ENCODE measurements at places on chromosomes 4 and X.

DNA sequence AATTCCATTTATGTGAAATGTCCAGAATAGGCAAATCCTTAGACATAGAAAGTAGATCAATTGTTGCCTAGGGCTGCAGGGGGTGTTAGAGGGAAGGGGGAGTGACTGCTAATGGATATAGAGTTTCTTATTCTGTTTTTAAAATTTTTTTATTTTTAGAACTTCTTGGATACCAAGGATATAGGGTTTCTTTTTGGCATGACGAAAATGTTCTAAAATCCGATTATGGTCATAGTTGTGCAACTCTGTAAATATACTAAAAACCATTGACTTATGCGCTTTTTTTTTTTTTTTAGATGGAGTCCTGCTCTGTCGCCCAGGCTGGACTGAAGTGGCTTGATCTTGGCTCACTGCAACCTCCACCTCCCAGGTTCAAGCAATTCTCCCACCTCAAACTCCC, 125.2 kb upstream of the USP9X start:
- no peak for DNase-seq

DNA sequence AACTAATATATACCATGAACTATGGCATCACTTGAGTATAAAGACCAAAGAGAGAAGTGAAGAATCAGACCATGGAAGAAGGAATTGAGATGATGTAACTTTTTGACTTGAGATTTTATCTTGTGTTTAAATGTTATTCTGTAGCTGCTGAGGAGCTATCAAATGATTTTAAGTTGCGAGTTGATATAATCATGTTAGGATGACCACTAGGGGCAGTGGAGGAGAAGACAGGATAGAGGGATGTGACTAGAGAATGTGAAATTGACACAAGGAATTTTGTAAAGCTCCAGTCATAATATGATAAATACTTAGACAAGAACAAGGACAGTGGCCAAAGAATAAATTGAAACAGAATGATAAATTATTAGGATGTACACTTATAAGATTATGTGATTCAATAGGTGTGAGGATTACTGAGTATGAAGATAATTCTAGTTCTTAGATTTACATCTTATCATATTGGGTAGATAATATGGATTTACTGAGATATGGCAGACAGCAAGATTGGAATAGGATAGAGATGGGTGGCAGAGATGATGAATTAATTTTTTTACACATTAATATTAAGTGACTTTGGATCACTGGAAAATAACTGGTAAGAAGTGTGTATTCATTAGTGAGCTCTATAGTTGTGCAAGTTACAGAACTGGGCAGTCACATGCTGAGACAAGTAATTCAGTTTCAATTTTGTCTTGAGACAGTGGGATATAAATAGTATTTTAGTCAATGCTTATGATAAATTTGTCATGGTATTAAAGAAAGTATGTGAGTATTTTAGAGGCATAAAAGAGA, 816.0 kb upstream of the PCDH10 start:
- DNase-seq, result no peak

DNA sequence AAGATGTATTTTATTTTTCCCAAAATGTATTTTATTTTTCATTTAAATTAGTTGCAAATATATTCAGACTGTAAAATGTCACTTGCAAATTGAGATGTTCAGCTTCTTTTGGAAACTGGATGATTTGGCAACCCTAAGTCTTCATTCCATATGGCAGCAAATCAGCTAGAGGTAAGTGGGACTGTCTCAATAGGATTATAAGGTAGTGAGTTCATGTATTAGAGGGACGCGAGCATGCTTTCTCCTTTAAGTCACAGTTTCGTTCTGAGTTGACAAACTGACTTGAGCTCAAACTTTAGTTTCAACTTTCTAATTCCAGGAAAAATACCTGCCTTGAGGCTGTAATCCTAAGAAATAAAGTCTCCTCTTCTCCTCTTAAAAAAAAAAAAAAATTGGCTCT, 44.2 kb upstream of the TMEM131L start:
- no peak for DNase-seq

DNA sequence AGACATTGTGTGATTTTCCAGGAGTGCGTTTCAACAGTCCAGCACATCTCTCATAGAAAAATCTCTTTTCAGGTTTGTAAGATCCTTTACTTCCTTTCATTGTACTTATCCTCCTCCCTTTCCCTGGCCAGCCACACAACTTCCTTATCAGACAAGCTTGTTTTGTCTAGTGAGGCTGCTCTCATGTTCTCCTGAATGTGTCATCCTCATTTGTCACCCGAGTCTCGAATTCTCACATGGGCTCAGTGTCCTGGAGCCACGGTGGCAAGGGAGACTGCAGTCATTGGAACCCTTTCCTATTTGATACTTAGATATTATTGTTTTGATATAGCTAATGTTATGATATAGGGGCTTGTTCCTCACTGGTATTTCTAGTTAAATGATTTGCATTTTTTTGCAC, 16.9 kb downstream of the SYNPO2 start:
- DNase-seq, result no peak

DNA sequence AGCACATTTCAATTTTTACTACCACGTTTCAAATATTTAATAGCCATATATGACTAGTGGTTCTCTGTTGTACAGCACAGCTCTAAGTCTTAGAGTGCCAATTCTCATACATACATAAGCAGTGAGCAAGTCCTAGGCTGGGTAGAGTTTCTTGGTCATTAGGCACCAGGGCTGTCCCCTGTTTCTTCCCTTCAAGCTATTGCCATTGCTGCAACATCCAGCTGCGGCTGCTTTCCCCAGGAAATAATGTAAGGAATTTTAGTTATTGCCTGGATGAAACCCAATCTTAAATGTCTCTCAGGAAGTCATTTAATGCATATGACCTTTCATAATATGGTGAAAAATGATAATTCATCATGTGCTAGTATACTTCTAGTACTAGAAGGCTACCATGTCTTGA, 74.1 kb upstream of the PPP3CA start:
- no peak for DNase-seq

- no peak for DNase-seq
These were observed 206.1 kb downstream of the LHFPL1 start for GRCh38 chrX:112473654-112474053.

- DNase-seq, result no peak
These were observed 317.6 kb upstream of the CNKSR2 start for GRCh38 chrX:21056622-21057021.

DNA sequence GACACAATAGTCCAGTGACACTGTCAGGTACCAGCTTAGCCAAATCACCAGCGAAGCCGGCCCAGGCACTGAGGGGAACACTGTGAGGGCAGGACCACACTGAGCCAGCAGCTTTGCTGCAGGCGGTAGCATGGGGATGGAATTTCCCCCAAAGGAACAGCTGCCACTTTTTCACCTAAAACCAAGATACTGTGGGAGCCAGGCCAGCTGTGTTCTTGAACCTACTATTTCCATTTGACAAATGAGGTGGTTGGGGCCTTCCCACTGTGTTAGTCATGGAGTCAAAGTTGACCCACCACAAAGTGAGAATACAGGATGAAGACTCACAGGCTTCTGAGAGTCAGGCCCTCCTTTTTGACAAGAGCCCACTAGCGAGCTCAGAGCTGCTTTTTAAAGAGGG, 70.7 kb upstream of the SH3RF1 start:
- no peak for DNase-seq

- no peak for DNase-seq
These were observed 10.1 kb downstream of the CISD2 start for GRCh38 chr4:102878901-102879300.

DNA sequence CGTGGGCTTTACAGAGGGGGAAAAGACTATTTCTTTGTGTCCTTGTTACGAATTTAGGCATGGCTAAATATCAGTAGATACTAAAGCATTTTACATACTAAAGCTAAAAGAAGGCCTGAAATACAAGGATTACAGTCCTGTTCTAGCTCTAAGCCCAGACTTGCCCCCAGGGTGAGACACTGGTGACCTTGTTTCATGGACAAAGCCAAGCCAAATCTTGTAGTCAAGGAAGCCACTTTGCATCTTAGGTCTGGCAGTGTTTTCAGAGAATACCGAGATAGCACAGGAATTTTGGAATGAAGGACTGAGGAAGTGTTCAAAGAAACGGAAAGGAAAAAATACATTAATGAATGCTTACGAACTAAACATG, 733 bp upstream of the G3BP2 start:
- DNase-seq, result no peak

GRCh38 chrX:85630901-85631300, 251.4 kb upstream of the POF1B start:
- no peak for DNase-seq

DNA sequence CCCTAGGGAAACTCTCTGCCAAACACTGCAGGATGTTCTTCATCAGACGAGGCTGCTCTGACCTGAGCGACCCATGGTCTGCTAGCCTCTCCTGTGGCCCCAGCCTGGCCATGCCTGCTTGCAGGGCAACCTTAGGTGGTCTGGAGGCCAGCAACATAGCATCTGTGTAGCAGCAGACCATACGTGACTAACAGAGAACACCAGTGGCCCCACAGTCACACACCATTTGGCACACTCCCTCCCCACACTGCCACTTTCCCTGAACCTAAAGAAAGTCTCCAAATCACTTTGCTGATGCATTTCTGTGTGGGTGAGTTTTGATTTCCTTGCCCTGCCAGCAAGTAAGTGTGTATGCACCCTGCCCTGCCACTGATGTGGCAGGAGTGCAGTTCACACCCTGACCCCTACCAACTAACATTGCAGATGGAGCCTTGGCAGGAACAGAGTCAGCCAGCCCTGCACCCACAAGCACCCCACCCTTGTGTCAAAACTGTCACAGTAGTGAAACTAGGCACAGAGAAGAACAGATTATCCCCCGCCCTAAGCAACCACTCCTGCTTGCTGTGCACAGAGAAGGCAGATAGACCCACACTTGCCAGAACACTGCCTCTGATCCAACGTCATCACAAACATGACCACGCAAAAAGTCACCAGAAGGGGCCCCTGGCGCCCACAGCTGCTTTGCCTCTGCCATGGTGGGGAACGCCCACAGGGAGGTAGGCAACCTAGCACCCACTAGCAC, 249.1 kb downstream of the SPIN4 start:
- DNase-seq, result no peak

- no peak for DNase-seq
These were observed 1326.3 kb downstream of the C4orf33 start for GRCh38 chr4:130422261-130422660.

- no peak for DNase-seq
These were observed 132.2 kb upstream of the SLC34A2 start for GRCh38 chr4:25523405-25523804.

- DNase-seq, result no peak
These were observed 7.6 kb downstream of the SLC25A14 start for GRCh38 chrX:130347321-130347720.

DNA sequence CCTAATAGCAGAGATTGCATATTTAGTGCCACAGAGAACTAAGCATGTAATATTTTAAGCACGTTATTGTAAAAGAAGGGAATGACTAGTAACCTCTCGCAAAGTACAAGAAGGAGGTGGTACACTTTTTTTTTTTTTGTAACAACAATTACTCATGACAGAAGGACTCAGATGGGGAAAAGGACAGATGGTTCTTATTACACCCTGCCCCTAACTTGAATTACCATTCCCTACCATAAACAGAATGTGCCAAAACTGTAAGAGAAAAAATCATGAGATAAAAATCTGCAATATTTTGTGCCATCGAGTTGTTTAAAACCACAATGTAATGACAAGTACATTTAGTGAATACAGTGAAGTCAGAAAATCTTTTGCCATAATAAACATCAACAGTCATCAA, 33.0 kb upstream of the RAPGEF2 start:
- no peak for DNase-seq

- DNase-seq, result no peak
These were observed 82.2 kb downstream of the SLC9A7 start for GRCh38 chrX:46676399-46677356.

DNA sequence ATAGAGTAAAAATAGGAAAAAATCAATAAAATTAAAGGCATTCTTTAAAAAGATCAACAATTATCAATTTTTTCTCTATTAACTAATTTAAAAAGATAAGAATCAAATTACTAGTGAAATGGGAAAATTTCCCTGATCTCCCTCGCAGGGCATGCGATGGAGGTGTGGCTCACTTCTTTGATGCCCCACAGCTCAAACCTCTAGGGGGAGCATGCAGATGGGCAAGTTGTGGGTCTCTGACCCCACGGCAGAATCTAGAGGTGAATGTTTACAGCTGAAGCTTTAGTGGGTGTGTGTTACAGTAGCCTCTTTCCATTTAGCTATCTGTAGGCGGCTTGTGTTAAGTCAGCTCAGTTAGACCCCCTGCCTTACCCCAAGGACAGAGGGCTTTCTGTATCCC, 1348.8 kb downstream of the PCDH18 start:
- no peak for DNase-seq

DNA sequence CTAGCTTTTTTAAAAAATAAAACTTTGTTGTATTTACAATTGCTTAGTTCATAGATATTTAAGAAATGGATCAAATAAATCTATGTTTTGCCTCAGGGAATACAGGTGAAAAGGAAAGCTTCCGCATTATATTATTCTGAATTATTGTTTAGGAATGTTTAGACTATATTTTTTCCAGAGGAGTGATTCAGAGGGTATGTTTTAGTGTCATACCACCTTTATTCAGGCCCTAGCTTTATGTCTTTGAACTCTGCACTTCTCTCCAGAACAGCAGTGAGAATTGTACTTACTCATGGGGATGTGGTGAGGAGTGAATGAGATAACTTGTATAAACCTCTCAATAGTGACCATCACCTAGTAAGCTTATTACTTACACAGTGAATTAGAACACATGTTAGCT, 14.0 kb downstream of the SLIT2 start:
- DNase-seq, result no peak

DNA sequence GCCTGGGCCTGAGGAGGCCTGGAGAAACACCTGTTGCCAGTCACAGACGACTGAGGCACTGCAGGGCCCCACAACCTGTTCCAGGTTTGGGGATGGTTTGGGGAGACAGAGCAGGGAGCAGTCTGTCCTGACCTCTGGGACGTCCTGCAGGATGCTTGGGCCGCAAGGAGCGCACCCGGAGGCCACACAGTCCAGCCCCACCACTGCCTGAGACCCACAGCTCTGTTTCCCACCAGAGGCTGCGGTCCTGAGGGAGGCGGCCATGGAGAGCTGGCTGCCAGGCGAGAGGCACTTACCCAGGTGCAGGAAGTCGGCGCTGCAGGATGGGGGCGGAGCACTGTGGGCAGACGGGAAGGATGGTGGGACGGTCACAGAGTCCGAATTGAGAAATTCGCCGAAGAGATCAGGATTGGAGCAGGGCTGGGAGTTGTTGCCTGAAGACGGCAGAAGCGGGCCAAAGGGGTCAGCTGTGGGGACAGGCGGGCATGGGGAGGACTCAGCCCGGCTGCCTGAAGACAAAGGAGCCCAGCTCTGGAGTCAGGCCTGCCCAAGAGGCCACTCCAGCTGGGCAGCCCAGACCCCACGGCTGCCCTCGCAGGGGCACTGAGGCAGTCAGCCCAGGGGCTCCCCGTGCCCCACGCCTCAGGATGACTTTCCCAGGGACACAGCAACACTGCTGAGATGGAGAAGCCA, 40.3 kb upstream of the CPLX1 start:
- no peak for DNase-seq

GRCh38 chr4:65391382-65391781, 278.9 kb downstream of the EPHA5 start:
- DNase-seq, result no peak

GRCh38 chrX:134653835-134654234, 4.4 kb downstream of the PLAC1 start:
- DNase-seq, result no peak
